Activated T-helper 17 cell treated with anti-CD3 and anti-CD28 coated beads, Interleukin-2, amount 50 U/mL, for 72 hours (primary cell): ENCODE measurements at places on chromosomes 3 and 15. TPM values are rescaled to one million over a fixed set of nuclear protein-coding genes. Genes with fewer than 3 reads are reported as not detected.

Gene SLC15A2
- 7.1 TPM for total RNA-seq

Gene SEMA6D
- total RNA-seq = not detected

Gene HRG
- total RNA-seq = not detected

DNA sequence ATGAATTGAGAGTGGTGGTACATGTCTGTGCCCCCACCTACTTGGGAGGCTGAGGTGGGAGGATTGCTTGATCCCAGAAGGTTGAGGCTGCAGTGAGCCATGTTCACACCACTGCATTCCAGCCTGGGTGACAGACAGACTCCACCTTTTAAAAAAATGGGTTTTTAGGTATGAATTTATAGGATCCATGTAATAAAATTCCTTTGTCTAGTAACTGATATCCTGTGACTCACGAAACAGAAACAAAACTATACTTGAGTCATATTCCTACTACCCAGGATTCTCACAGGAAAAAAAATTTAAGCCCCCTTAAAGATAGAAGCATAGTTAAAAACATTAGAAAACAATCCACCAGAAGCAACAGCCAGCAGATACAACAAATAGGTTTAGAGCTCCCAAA, 10.0 kb upstream of the CRTC3 start:
- ATAC-seq = no peak

GRCh38 chr3:87798567-87798947, 260.2 kb downstream of the CGGBP1 start:
- no peak for ATAC-seq

GRCh38 chr3:94185753-94186152, 122.9 kb downstream of the NSUN3 start:
- no peak for ATAC-seq

DNA sequence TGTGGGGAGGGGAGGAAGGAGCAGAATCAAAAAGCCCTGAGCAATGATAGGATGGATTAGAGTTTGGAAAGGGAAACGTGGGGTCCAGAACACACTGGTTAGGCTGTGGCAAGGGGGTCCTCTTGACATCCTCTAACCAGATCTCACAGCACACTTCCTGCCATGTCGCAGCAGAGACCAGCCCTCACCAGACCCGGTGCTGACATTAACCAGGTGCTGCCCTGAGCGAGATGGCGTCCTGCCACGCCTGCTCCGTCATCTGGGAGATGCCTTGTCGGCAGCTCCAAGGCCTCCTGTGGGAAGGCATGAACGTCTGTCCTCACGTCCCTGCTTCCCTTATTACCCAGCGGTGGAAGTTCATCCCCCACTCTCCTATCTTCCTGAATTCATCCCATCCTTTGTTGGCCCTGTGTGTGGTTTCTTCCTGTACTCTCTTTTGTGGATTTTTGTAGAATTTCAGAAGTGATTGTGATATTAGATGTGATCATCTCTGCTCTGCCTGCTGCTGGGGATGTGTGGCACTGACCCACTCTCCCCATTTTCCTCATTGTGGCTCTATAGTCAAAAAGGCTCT, 29.4 kb upstream of the MYZAP start:
- no peak for ATAC-seq

Gene TTC23
- 2.5 TPM for total RNA-seq

Gene ISLR
- not detected for total RNA-seq

DNA sequence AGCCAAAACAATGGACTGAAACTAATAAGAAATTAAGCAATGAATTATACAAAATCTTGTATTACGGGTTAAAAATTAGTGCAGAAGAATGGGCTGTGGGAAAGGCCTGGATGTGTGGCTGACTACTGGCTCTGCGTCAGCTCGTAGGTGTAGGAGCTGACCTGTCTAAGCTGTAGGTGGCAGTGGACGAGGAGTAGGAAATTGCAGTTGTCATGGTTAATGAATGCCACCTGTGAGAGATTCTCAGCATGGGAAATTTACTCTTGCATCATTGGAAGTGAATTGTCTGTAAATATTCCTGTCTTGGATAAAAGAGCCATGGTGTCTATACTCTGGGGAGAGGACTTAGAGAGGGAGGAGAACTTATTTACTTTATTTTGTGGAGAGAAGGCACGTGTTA, 23.4 kb downstream of the CHRNA7 start:
- no peak for ATAC-seq

Gene CLCN2
- total RNA-seq = 13.7 TPM

DNA sequence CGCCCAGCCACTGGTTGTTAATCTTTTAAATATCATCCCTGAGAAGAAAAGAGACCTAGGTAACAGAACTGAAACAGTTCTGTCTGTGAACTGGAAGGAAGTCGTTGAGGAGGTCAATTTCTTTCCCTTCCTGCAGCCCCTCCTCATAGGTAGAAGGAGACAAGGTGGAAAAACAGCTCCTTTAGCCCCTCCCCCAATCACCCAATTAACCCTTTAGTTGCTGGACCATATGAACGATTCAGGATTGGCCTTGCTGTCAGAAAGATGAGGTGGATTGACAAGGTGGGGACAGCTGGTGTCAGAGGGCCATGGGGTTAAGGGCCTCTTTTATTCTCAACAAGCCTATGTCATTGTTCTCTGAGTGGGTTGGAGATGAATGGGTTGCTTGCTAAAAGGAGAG, 36.0 kb upstream of the ZNF445 start:
- ATAC-seq = no peak

DNA sequence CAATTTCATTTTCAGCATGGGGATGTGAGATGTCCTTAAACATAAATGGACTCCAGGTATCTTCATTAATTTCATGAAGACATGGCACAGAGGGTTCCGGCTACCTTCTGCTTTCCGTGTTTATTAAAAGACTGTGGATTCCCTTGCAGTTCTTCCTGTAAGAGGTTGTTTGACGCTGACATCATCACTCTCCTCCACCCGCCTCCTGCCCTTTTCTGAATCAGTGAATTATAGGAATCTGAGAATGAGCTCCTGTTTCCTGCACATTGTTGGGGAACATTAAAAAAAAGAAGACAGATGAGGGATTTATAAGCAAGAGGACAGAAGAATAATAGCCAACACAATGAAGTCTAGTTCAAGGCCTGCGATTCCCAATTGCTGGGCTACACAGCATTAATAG, 191.3 kb downstream of the LPP start:
- no peak for ATAC-seq

DNA sequence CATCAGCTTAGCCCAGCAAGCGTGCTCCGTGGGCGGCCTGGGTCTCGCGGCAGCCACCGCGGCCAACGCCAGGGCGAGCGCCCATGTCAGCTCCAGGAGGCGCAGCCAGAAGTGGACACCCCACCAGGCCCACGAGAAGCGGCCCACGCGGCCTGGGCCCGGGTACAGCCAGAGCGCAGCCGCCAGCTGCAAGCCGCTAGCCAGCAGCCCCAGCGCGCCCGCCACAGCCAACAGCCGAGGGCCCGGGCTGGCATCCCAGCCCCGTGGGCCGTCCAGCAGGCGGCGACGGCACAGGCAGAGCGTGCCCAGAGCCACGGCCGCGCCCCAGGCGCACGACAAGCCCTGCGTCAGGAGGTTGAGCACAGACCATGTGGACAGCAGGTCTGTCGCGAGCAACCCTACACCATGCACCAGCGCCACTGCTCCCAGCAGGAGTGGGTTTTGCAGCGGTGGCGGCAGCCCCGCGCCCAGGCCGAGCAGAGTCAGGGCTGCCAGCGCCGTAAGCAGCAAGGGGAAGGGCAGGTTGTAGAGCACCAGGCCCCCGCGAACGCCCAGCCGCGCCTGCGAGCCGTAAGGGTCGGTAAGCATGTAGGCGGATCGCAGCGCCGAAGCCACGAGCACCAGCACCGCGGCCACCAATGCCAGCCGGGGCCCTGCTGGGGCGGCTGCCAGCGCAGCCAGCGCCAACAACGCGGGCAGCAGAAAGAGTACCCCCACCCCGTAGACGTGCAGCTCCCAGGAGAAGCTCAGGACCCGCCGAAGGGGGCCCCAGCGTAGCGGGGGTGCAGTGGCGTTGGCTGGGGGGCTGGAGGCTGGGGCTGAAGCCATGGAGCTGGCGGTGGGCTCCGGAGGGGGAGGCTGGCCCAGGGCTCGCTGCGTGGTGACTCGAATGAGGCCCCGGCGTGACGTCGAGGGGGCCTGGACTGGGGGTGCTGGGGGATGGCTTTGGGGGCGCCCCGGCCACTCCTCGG, 4.9 kb downstream of the PRRT3 start:
- ATAC-seq = no peak

DNA sequence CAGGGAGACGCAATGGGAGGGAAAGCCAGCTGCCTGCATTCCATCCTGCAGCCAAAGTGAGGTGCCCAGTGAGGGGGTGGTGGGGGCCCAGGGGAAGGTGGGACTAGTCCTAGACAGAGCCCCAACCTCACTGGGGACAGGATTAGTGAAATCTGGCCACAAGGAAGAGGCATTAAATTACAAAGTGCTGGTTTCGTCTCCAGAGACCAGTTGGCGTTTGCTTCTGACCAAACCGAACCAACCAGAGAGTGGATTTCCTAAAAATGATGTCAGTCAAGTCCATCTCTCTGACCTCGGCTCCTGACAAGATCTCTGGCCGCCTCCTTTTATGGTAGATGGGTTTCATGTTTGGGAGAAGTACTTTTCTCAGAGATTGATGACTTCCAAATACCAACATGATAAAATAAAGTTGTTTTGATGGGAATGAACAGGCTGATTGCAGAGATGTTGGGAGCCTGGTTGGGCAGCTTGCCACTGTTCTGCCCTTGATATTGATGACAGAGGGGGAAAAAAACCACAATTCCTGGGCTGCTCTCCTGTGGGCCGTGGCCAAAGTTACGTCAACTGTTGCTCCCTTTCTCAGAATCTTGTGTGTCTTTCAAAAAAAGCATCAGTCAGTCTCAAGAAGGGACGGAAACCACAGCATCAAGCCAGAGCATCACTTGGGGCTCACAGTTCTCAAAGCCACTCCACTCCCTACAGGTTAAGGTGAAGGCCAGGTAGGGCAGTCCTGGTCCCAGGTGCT, 24.6 kb downstream of the ITGA11 start:
- no peak for ATAC-seq

GRCh38 chr3:151864423-151865101, 8.9 kb upstream of the SUCNR1 start:
- ATAC-seq = no peak

Gene CACNA2D2
- total RNA-seq = 5.0 TPM

Gene GNAT1
- not detected for total RNA-seq

- no peak for ATAC-seq
Measured at GRCh38 chr15:56736308-56736707, 3.0 kb upstream of the ZNF280D start.

DNA sequence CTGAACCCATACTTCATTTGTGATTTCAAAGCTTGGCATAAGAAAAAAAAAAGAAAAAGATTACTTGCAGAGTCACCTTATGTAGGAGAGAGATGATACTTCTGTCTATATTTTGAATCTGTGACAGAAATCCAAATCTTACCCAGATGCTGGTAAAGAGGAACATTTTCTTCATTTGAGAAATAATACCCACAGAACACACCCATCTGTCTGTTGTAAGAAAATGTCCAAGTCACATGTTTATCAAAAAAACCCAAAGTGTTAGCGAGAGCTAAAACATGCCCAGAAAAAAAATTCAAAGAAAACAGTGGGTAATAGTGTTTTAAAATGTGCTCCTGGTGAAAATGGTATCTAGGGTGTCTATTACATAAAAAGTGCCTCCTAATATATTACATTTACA, 18.0 kb upstream of the RAP2B start:
- ATAC-seq = no peak

- no peak for ATAC-seq
Measured at GRCh38 chr3:707041-707440, 385.8 kb upstream of the CNTN6 start.

DNA sequence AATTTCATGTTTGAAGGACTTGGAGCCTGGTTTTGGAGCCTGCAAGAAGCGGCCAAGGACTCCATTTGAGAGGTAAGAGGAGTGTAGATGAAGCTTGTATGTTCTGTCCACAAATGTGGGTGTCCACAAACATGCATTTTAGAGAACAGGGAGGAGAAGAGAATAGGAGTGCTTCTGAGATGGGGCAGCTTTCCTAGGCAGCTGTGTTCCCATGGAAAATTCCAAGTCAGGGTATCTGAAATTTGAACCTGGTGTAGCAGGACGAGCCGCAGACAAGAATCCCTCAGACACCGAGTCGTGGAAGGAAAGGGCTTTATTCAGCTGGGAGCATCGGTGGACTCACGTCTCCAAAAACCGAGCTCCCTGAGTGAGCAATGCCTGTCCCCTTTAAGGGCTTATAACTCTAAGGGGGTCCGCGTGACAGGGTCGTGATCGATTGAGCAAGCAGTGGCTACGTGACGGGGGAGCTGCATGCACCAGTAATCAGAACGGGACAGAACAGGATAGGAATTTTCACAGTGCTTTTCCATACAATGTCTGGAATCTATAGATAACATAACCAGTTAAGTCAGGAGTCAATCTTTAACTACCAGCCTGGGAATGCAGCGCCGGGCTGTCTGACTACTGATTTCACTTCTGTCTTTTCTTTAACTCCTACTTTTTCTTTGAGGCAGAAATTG, 71.4 kb upstream of the WDR72 start:
- ATAC-seq = no peak

Gene FOXB1
- total RNA-seq = 0.77 TPM

Gene NFKBIZ
- total RNA-seq = 123 TPM

- ATAC-seq = no peak
Measured at GRCh38 chr3:66738625-66739365, 238.0 kb upstream of the LRIG1 start.

- ATAC-seq = no peak
Measured at GRCh38 chr3:46303240-46303639, 50.7 kb upstream of the CCR2 start.

GRCh38 chr3:94645790-94646189, 582.9 kb downstream of the NSUN3 start:
- no peak for ATAC-seq

DNA sequence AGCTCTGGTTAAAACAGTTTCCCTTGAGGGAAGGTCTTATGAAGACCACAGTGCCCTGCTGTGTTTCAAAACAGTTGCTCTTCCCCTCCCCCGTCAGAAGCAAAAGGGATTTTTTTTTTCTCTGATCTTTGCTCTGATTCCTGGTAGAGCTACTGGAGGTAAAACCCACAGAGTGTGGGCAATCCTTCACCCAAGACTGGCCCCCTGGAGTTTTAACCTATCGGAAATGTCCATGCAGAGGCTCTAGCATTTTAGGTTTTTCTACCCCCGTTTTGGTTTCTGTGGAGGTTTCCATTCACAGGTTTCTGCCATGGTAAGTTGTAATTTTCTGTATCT, 27.7 kb downstream of the GRM2 start:
- peak; percentile 78 for ATAC-seq

Gene TF
- 1.9 TPM for total RNA-seq

GRCh38 chr3:195307711-195308110, 36.8 kb upstream of the XXYLT1 start:
- no peak for ATAC-seq
